ENCODE measurements at places on chromosomes 6 and 20.

- no peak for DNase-seq
Observed at GRCh38 chr6:48826901-48827701, 636.0 kb downstream of the MMUT start.

GRCh38 chr6:5046430-5046829, 38.7 kb upstream of the PPP1R3G start:
- DNase-seq, result no peak

DNA sequence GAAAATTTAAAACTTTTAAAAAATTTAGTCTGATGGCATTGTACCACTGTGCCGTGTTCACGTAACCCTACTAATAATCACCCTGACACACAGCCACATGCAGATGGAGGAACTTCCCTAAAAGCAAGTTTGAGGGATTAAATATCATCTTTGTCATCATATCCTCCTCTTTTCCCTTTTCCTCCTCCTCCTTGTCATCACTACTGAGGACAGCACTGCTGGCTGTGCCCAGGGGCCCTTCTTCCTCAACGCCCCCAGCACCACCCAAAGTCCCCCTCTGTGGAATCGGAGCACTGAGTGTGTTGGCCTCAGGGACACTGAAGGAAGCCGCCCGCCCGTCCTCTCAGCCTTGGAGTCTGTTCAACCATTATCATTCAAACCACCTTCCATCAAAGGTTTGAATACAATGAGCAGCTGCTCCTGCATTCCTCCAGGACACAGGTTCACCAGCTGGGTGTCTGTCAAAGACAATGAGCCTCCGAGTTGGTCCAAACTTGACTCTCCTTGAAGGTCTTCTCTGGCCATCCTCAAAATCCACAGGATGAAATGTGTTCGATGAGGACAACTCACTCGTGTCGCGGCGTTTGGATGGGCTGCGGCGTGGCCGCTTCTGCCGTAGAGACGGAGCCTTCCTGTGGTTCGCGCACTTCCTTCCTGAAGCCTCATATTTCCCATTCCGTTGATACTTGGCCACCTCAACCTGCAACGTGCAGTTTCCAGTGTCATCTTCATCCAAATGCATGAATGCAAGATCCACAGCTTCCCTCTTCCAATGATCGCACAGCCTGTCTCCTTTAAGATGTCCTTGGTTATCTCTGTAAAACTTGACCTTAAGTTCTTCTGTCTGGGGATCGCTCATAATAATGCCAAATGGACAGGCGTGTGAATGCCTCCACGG, 23.3 kb downstream of the NQO2 start:
- DNase-seq, result no peak

- peak; percentile 18 for DNase-seq
Observed at GRCh38 chr6:84763003-84763885, 1.2 kb downstream of the TBX18 start.

DNA sequence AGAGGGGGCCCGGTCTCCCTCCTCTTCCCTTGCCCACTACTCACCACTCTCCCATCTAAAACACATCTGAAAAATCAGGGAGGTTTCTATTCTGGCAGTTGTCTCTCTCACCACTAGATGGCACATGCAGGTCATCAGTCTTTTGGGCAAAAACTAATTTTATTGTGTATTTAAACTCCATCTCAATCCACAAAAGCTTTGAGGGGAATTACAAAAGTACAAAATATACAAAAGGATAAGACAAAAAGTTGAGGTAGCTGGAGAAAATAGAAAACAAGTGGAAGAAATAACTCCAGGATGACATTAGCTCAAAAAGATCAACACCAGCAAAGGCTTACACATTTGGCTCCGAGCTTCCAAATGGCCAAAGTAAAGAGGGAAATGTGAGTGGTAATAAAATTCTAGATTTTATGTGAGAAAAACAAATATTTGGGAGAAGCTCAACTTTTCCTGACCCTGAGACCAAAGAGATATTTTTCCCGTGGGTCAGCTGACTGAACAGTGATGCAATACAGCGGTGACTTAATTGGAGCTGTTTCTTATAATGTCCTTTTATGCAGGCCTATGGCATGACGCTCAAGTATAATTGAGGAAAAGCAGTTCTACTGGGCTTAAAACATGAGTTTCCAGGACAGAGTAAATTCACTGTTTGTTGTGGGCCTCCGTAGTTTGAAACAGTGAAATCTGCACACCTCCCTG, 79.8 kb upstream of the CHD6 start:
- DNase-seq, result no peak

GRCh38 chr6:41492261-41492891, 53.8 kb upstream of the FOXP4 start:
- DNase-seq, result no peak

DNA sequence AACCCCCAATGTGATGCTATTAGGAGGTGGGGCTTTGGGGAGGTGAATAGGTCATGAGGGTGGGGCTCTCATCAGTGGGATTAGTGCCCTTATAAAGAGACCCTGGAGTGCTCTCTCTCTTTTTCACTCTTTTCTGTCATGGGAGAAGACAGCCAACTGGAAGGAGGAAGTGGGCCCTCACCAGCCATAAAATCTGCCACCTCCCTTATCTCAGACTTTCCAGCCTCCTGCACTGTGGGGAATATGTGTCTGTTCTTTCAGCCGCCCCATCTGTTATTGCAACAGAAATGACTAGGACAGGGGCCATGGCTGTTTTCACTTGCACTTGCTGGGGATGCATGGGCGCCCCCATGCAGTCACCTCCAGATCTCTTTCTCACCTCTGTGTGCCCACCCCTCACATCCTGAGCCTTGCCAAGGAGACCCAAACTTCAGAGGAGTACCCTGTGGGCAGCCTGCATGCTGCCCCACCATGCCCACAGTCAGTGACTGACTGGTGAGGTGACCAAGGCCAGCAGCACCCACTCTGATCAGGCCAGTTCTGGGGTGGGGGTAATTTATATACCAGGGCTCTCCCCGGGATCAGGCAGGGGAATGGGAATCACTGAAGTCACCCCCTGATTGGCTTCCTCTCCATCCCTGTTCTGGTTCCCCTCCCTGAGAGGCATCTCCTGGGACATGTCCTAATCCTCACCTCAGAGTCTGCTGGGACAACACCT, 118.4 kb downstream of the ANKRD60 start:
- DNase-seq, result no peak

GRCh38 chr6:14917109-14917910, 328.6 kb upstream of the JARID2 start:
- no peak for DNase-seq

All from neural crest cell (in vitro differentiated cells).